ENCODE measurements at places on chromosomes 1 and 21.

- no peak for DNase-seq
These were observed 108.5 kb upstream of the KCNK2 start for GRCh38 chr1:214974002-214974401.

GRCh38 chr1:55049914-55050278, 10.5 kb downstream of the PCSK9 start:
- no peak for DNase-seq

DNA sequence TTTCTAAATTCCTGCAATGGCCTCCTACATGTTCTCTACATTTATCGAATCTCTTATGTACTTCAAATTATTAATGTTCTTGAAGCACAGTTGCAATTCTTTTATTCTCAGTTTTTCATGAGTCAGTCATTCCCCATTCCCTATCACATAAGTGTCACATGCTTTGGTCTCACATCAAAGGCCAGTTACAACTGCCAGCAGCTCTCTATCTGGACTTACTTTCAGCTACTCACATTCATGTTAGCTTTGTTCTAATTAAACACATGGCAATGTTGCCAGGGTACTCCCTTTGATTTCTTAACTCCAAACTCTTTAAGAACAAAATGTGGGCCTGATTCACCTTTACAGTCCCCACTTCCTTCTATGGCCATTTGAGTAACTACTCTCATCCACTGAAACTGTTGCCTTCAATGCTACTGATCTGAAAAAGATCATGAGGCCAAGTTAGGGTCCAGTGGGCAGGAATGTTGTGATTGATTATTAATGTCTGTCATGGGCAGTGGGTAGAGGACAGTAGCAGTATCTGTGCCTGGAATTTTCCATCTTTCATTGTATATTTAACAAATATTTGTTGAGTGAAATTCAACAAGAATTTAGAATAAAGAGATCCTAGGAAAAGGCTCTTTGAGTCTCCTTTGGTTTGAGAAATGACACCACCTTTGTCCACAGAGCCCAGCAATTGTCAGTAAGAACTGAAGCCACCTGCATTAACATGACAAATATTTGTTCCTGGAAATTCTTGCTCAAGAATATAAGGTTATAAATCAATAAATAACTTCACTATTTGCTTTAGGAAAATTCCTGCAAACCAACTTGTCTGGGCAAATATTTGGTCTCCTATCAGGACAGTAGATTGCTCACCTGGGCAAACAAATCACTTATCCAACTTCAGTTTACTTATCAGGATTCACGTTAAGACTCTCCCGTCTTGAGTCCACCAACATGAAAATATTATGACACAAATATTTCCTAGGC, 153.6 kb upstream of the SAMSN1 start:
- DNase-seq: no peak

DNA sequence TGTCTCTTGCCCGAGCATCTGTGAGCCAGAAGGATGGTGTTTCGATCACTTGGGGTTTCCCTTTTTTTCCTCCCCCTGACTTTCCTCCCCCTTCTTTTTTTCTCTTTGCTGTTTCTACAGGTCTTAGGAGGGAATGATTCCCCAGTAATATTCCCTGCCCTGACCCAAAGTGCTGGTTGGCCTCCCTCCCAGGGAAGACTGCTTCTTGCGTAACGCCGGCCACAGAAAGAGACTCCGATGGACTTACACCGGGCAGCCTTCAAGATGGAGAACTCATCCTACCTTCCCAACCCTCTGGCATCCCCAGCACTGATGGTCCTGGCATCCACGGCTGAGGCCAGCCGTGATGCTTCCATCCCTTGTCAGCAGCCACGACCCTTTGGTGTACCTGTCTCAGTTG, 6.8 kb downstream of the RNF220 start:
- no peak for DNase-seq

- no peak for DNase-seq
These were observed 68.1 kb downstream of the URB2 start for GRCh38 chr1:229694053-229694693.

GRCh38 chr1:73789965-73790364, 408.0 kb downstream of the LRRIQ3 start:
- DNase-seq: no peak

- DNase-seq: no peak
These were observed 14.1 kb upstream of the RAB42 start for GRCh38 chr1:28577738-28578536.

DNA sequence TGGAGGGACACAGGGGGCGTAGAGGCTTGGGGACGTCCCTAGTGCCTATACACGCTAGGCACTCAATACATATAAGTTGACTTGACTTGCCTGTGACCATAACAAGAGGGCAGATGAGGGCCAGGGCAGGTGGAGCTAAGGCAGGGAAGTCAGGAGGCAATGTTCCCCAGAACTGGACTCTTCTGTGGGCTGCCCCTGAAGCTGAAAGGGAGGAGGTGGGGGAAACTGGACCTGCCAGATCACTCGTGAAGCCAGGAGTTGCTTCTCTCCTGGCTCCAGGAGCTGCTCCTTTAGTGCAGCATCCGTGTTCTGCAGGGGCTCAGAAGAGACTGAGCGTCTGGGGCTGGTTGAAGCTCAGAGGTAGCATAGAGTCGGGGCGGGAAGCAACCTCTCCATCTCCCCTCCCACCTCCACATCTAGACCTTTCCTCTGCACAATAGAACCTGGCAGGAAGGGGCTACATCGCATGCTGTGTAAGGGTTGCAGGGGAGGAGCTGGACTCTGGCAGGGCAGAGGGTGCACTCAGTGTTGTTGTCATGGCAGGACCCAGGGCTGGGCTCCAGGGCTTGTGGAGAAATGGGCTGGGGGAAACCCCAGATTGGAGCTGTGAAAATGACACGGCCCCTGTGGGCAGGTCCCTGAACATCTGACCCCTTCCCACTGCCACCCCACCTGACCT, 2.9 kb upstream of the SEMA4A start:
- DNase-seq: no peak

DNA sequence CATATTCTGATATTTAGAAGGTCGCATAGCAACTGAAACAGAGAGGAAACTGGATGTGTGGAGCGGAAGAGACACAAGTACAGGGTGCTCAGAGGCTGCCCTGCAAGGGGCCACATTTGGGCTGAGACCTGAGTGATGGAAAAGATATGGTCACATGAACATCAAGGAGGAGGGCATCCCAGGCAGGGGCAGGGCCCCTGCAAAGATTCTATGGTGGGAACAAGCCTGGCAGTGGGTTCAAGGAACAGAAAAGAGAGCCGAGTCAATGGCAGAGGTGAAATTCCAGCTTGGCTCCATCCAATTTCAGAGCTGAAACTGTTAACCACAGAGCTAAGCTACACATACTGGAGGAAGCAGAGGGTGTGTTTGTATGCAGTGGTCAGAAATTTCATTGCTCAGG, 227.7 kb downstream of the PRDM2 start:
- no peak for DNase-seq

GRCh38 chr1:26164036-26164860, 4.5 kb downstream of the C1orf232 start:
- peak; percentile 42 for DNase-seq

GRCh38 chr1:34320053-34320669, 143.5 kb downstream of the C1orf94 start:
- no peak for DNase-seq

DNA sequence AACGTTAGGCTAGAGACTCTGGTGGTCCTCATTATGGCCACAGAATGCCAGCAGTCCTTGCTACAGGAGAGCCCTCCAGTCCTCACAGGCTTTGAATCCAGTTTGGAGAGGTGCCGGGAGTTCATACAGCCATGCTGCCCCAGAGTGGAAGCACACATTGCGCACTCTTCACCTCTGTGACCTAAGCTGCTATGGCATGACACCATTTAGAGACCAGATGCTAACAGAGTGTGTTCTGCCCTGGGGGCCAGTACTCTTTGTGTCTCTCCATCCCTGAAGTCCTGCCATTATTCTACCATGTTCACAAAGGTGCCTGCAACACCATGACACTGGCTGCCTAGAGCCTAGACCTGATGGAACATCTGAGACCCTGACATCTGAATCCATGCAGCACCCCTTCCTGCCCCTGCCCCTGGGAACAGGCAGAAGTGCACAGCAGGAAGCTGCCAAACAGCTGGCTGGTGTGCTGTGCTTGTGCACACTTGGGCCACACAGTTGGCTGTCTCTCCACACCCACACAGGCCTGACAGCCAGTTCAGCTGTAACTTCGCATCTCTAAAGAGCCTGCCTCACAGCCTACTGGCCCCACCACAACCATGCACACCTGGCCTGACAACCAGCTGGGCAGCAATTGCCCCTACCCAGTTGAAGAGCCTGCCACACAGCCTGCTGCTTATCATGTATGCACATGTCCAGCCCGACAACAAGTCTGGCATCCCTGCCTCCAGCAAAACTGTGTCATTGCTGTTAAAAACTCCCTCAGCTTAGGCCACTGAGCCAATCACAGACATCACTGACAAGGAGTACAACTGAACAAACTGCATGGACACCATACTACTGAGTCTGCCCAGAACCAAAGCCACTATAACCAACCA, 49.1 kb downstream of the MCOLN2 start:
- no peak for DNase-seq

GRCh38 chr1:113846391-113847035, 25.0 kb downstream of the PTPN22 start:
- DNase-seq: no peak

- DNase-seq: no peak
These were observed 107.1 kb upstream of the BMP8A start for GRCh38 chr1:39384305-39384704.

GRCh38 chr1:41804176-41804575, 114.5 kb downstream of the HIVEP3 start:
- DNase-seq: no peak

GRCh38 chr1:6260433-6260934, 414 bp downstream of the GPR153 start:
- no peak for DNase-seq

DNA sequence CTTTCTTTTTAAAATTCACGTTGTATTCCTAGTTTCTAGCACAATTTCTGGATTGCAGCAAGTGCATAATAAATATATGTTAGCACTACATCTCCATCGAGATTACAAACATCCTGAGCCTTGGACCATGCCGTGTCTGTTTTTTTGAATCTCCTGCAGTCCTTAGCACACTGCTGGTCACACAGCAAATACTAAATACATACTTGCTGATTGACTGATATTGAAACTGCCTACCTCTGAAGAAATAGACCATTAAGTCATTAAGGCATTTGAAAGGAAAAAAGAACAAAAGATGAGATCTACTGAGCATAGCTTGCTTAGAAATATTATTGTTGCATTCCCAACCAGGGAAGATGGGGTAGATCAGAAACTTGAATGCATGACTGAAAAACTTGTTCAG, 369.1 kb downstream of the PTBP2 start:
- no peak for DNase-seq

GRCh38 chr1:93595266-93595665, 86.4 kb downstream of the BCAR3 start:
- no peak for DNase-seq

DNA sequence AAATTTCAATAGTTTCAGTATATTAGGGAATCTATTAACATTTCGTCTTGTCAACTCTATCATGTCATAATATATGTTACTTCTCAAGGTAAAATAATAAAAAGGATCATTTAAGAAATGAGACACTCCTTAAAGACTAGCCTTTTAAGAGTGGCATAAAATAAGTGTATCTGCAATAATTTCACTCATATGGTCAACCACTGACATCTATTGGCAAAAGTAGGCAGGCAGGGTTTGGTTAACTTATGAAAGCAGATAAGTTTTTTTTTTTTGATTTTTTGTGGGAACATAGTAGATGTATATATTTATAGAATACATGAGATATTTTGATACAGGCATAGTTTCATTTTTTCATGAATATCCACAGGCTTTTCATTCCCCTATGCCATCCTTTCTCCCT, 5.5 kb upstream of the RGS21 start:
- DNase-seq: no peak

- no peak for DNase-seq
These were observed 86.4 kb upstream of the SSX2IP start for GRCh38 chr1:84776639-84777038.

- no peak for DNase-seq
These were observed 7.3 kb upstream of the UAP1 start for GRCh38 chr1:162554258-162554657.

DNA sequence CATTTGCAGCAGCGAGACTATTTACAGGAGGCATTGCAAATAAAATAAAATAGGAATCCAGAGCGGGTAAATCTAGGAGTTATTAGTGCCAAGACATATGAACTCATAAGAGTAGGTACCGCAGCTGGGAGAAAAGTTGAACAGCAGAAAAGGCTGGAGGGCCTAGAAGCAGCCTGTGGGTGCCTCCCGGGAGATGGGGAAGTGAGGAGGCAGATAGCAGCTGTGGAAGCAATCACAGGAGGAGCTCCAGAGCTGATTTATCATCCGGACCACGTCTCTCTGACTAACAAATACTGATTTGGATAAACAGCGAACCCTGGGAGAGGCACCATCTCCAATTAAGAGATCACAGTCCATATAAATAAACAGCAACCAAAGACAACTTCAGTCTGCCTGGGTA, 64.6 kb downstream of the BRINP2 start:
- no peak for DNase-seq

DNA sequence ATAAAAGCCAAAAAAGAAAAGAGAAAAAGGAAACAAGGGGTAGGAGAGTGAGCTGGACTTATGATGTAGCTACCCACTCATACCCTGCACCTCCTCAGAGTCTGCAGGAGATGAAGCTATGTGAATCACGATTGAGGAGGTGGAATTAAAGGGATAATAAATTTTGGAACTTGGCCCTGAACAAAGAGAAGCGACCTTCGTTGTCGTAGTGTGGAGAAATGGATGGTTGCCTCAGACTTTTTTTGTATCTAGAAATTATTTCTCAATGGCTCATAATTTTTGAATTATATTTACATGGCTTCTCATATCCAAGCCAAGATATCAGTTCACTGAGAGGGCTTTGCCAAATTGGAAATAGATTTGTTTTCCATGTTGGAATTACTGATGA, 37.8 kb upstream of the SIPA1L2 start:
- DNase-seq: no peak

GRCh38 chr1:40344597-40344996, 27.5 kb upstream of the COL9A2 start:
- no peak for DNase-seq

DNA sequence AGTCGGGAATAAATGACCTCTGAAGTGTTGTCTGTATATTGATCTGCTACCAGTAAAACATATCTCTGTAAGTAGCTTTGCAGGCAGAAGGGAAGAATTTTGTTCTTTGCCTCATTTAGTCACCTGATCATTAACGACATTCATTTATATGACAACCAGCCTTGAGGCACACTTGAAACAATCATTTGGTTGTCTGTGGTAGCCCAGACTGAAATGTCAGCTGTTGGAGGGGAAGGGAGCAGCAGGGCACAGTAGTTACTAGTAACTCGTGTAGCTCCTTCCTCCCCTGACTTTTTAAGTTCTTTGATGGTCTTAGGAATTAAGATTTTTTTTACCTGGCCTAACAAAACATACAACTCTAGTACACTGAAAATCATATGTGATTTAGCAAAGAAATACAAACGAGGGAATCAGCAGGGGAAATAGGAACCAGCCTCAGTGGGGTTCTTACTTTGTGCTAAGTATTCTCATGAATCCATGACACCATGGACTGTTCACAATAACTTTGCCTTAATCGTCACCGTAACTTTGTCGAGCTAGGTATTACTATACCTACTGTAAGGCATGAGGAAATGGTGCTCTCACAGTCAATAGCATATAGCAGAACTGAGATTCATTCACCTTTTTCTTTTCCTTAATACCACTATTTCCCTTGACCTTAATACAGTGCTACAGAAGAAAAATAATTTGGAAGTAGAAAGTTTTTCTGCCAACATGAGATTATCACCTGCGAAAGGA, 6.4 kb downstream of the IL12RB2 start:
- no peak for DNase-seq

- no peak for DNase-seq
These were observed 433 bp downstream of the TMEM200B start for GRCh38 chr1:29123053-29123886.

GRCh38 chr1:21685946-21686678, 17.0 kb upstream of the RAP1GAP start:
- DNase-seq: no peak

Measured in stimulated activated CD4-positive, alpha-beta T cell treated with anti-CD3 and anti-CD28 coated beads, Interleukin-1b, Interleukin-23, amount 100 ng/mL, for 1 hour (primary cell).